ENCODE measurements at places on chromosomes 3 and 15.

DNA sequence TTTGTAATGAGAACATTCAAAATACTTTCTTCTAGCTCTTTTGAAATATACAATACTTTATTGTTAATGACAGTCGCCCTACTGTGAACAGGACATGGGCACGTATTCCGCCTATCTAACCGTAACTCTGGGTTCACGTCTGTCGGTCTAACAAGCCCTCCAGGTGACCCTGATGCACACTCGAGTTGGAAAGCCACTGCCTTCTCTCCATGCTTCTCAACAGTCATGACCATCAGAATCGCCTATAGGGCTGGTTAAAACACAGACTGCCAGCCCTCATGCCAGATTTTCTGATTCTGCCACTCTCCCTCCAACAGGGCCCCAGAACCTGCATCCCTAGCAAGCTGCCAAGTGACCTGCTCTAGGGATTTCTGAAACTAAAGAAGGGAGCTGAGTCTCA lies 140.2 kb downstream of the FOXP1 start:
- no peak for DNase-seq

GRCh38 chr15:72735111-72735510 lies 48.4 kb downstream of the ADPGK start:
- DNase-seq: no peak

- no peak for DNase-seq
These were observed 42.3 kb upstream of the GALNT15 start for GRCh38 chr3:16132190-16132589.

DNA sequence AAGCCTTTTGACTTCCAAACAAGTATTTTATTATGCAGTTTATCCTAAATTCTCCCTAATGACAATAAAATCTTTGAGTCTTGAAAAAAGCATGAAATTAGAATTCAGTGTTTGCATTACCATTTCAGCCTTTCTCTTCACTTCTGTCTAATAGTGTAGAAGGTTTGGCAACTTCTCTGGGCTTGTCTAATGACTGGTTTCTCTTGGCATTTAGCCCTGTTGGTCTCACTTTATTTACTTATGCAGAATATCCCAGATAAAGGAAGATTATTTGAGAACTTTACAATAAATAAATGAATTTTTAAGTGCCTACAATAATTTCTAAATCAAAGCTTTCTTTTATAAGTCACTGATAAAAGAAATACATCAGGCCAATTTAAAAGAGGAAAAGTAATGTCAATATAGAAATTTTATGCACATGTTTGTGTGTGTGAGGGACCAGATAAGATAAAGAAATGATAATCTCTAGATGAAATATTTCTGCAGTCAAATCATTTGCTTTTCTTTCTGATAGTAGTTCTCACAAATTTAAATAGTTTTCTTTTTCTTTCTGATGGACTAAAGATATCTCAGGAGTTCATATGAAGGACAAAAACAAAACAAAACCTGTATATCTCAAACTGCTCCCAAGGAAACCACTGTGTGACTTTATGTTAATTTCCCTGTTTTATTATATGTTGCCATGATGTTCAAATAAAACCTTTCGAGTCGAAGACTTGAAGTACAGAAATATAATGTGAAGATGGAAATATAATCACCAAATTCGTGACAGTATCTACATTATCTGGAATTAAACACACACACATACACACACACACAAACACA lies 533.1 kb upstream of the CBLB start:
- peak; percentile 5 for DNase-seq

GRCh38 chr3:150333477-150333876 lies 74.6 kb upstream of the TSC22D2 start:
- no peak for DNase-seq

GRCh38 chr15:73797366-73798158 lies 44.4 kb upstream of the INSYN1 start:
- no peak for DNase-seq

GRCh38 chr15:43329217-43329959 lies 985 bp downstream of the LCMT2 start:
- peak; percentile 48 for DNase-seq

GRCh38 chr15:98753726-98754656 lies 105.7 kb downstream of the IGF1R start:
- DNase-seq: no peak

GRCh38 chr3:13693441-13693840 lies 144.5 kb downstream of the FBLN2 start:
- no peak for DNase-seq

DNA sequence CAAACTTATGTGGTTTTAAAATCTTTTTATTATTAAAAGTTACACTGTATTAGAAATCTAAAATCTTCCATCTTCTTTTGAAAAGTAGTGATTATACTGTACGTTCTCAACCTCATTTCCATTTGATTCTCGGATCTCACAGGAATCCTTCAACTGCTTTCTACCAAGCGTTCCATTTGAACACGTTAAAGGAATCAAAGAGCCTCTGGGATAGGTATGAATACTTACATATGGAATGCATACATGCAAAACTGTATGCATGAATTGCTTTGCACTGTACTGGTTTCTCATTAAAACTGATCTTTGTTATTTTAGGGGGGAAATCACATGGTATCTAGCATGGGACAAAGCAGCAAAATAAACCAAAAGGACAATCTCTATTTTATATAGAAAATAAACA lies 14.8 kb downstream of the TSC22D2 start:
- DNase-seq: no peak

All from cerebellar cortex (tissue), 1 donor.